ENCODE measurements at places on chromosomes 7 and 10.

DNA sequence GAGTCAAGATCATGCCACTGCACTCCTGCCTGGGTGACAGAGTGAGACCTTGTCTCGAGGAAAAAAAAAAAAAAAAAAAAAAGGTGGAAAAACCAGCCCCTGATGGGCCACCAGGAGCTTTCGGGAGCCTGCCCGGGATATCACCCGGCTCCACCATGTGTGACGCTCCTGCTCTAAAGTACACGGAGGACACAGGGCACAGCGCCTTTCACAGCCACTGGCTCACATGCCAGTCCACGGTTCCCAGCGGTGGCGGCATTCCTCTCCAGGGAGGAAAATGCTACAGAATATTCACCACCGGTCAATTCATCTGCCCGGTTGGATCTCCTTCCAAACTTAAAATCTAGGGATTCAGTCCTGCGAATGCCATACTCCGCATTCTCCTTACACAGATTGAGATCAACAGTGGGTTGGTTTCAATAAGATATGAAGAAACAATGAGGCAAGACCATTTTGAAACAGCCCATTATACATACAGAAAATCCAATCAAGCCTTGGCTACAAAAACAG lies 81.2 kb downstream of the CTBP2 start:
- no peak for DNase-seq

DNA sequence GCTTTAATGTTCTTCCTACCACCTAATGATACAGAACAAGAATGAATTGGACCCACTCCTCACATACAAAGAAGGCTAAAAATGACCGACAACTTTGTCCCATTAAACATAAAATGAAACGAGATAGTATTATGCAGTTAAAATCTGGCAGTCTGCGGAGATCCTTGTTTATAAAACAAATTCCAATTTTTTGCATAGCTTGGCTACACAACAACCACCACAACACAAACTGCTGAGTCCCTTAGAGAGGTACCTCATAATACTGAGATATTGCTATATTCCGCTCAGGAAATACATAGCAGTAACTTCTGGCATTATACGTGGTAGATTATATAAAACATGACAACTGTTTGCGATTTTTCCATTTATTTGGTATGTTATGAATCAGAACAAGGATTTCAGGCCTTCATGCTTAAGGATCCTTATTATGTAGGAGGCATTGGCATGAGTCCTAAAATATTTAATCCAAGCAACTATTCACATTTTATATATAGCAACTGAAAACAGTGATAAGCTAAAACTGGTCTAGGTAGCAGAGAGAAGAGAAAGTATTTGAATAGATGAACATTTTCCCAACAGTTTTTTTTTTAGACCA lies 96.0 kb downstream of the ANK3 start:
- DNase-seq = no peak

- no peak for DNase-seq
Measured at GRCh38 chr7:136923111-136923667, 54.7 kb downstream of the CHRM2 start.

GRCh38 chr10:10417671-10418070 lies 600.0 kb upstream of the CELF2 start:
- DNase-seq = no peak

DNA sequence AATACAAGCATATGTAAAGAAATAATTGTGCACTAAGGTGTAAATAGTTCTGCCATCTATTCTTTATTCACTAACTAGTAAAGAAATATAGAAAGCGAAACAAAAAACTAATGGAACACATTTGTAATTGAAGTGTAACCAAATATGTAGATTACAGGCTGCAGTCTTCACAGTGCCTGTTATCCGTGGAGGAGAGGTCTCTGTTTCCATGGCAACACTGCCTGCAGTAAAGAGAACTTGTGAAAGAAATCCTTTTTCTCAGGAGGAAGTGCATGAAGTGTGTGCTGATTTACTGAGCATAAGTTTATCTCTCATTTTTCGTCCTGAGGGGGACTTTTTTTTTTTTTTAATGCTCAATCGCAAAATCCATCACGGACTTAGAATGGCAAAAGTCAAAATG lies 102.5 kb downstream of the APBB1IP start:
- DNase-seq = no peak

GRCh38 chr10:127452568-127452967 lies 96.5 kb upstream of the NPS start:
- no peak for DNase-seq

GRCh38 chr10:64465653-64466052 lies 944.5 kb downstream of the REEP3 start:
- no peak for DNase-seq

DNA sequence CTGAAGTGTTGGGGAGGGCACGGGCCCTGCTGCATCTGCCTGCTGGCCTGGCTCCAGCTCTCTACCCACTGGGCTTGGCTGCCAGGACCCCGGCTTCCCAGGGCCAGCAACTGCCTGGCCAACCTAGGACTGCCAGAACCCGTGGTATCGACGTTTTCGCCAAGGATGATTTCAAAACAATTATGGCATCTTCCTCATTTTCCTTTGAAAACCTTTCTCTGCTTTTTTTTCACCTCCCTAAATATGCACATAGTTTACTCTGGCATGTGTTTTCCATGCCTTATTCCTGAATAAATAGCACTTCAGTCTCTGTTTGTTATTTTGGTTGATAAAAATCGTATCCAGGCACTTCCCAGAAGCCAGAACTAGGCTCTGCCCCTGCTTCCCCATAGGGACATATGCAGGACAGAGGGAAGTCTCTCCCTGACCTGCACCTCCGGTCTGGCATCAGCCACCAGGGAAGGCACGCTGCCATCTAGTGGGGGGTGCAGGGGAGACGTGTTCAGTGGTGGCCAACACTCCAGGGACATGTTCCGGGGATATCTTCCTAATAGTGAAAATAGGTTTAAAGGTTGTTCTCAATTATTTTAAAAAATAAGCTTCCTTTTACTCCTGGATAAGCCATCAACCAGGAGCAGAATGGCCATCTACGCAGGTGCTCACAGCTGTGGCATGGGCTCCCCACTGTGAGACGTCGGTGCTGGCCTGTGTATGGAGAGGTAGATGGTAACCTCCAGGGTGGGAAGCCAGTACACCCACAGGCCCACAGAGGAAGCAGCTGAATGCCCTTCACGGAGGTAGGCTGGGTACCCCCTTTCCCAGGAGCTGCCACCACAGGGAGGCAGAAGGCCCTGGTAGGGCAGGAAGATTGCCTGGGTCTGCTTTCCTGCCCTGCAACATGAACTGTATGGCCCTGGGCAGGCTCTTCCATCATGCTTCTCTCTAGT lies 30.7 kb upstream of the ANTXRL start:
- no peak for DNase-seq

DNA sequence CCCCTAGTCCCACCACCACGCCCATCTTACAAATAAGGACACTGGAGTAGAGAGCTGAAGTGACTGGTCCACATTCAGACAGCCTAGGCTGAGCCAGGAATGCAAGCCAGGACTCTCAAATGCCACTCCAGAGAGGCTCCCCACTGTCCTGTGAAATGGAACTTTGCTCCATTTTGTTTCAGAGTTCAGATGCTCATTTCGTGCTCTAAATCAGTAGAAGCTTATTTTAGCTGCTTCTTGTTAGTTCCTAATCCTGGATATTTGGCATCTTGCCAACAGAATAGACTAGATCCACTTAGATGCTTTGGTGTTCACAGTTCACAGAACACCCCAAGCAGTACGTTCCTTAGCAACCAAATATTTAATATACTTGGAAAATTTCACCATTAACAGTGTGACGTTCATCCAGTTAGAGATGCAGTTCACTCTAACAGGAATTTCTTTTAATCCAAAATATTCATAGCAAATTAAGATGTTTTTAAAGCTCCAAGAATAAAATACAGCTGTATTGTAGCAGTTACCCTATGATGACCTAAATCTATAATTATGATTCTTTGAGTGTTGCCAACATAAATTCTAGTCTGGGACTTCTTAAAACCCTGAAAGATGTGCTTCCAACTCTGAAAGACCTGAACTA lies 7.3 kb downstream of the MMP21 start:
- no peak for DNase-seq

DNA sequence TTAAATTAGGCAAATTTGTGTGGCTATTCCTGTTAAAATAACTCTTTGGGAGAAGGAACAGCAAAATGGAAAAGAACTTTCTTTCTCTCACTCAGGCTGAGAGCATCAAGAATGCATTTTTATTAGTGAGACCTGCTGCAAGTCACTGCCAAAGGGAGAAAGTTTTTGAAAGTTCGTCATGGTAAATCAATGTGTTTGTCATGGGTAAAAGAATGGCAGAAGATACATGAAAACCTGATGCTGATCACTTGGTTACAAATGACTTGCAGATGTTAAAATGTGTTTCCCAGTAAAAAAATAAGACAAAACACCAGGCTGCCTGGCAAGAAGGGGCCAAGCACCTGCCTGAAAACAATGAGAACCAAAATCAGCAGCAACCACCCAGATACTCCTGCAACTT lies 484.7 kb upstream of the NRP1 start:
- no peak for DNase-seq

DNA sequence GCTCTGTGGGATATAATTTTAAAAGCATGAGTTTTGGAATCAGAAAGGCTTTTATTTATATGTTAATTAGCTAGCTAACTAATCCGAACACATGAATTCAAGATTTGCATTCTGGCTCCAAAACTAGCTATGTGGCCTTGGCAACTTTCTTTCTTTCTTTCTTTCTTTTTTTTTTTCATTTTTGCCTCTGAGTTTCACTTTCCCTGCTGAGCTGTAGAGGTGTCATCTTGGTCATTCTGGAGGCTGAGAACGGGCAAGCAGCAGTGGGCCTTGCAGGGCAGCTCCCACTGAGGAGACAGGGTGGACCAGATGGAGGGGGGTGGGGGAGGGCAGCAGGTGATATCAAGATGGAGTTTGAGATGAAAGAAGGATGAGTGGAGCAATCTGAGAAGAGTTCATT lies 24.8 kb upstream of the SFMBT2 start:
- no peak for DNase-seq

DNA sequence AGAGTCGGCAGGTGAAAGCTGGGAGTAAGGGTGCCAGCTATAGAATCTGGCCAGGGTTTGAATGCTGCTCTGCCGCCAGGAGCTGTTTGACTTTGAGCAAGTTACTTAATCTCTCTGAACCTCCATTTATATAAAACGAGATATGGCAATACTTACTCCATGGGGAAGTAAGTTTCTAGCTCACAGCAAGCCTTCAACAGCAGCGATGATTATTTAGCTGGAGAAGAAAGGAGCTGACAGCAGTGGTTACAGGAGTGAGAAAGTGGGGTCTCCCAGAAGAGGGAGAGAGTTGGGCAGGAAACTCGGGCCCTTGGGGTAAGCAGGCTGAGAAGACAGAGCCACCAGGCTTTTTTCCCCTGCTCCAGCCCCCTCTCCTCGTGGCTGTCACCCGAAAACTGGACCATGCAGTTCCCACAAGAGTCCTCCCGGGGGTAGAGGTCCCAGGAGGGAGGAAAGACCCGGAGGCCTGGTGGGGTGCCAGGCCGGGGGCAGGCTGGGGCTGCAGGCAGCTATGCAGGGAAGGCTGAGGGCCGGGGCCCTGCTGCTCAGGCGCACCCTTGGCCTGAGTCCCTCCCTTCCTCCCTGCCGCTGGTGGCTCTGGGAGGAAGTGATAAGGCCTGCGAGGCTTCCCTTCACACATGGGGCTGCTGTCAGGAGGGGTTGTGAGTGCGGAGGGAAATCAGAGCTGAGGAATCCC lies 3.5 kb downstream of the NOS3 start:
- no peak for DNase-seq

DNA sequence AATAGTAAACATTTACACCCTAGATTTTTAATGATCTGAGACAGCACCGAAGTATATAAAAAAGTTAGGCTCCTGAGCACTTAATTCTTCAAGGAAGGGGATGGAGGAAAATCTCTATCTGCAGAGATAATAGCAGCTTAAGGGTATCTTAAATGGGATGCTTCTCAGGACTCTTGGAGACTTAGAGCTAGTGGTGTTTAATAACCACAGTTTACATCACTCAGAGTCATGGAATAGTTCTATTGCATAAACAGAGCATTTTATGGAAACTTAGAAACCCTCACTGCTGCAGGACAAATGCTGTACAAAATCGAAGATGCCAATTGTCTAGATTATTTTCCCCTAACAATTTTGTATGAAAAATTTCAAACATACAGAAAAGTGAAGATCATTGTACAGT lies 398.9 kb upstream of the GALNT17 start:
- DNase-seq = no peak

- DNase-seq = no peak
Measured at GRCh38 chr10:31353574-31353973, 34.6 kb downstream of the ZEB1 start.

- no peak for DNase-seq
Measured at GRCh38 chr10:126421756-126422256, 33.5 kb upstream of the ADAM12 start.

- no peak for DNase-seq
Measured at GRCh38 chr7:126937171-126937570, 315.6 kb downstream of the GRM8 start.

DNA sequence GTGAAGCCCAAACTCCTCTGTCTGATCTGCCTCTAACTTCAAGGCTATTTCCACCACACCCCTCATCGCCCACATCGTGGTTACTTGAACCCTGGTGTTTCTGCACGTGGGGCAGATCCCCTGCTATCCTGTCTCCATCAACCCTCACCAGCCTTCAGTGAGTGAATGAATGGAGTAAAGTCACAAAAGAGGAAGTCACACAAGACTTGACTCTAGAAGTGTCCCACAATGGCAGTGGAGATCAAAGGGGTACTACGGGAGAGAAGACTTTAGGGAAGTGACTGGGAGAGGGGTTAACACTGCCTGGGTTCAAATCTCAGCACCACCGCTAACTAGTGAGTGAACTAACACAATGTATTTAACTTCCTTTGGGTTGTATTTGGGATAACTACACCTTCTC lies 85.9 kb downstream of the COBL start:
- no peak for DNase-seq

DNA sequence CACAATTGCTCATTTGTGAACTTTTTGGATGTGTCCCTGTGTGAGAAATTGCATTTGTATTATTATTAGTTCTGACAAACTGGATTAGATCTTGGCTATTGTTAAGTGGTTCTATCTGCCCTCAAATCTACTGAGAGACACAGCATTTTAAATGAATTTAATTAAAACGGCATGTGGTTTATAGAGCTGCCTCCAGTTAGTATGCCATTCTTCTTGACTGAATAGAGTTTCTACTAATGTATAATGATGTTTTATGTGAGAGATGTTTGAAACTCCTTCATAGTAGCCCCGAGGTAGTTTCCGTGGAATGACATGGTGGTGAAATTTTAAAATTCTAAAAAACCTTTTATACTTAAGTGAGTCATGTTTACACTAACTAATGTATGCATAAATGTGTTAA lies 110.9 kb downstream of the DYNC1I1 start:
- DNase-seq = no peak

GRCh38 chr7:37484426-37485073 lies 35.9 kb upstream of the ELMO1 start:
- DNase-seq = no peak

- DNase-seq = no peak
Measured at GRCh38 chr7:39493934-39494333, 72.3 kb upstream of the YAE1 start.

- DNase-seq = no peak
Measured at GRCh38 chr7:74271742-74272141, 17.5 kb upstream of the CLIP2 start.

- no peak for DNase-seq
Measured at GRCh38 chr10:122062831-122063674, 74.1 kb downstream of the TACC2 start.

All from stimulated activated CD8-positive, alpha-beta memory T cell treated with anti-CD3 and anti-CD28 coated beads, Interleukin-7, amount 100 ng/mL, for 24 hours (primary cell).